ENCODE measurements at places on chromosomes 1 and 21. TPM values are rescaled to one million over a fixed set of nuclear protein-coding genes. Genes with fewer than 3 reads are reported as not detected.

Gene LAMC2
- total RNA-seq, result 751 TPM

Gene TPTE
- total RNA-seq, result not detected

GRCh38 chr1:156508955-156509234 lies 8.3 kb upstream of the MEF2D start:
- no peak for DNase-seq

DNA sequence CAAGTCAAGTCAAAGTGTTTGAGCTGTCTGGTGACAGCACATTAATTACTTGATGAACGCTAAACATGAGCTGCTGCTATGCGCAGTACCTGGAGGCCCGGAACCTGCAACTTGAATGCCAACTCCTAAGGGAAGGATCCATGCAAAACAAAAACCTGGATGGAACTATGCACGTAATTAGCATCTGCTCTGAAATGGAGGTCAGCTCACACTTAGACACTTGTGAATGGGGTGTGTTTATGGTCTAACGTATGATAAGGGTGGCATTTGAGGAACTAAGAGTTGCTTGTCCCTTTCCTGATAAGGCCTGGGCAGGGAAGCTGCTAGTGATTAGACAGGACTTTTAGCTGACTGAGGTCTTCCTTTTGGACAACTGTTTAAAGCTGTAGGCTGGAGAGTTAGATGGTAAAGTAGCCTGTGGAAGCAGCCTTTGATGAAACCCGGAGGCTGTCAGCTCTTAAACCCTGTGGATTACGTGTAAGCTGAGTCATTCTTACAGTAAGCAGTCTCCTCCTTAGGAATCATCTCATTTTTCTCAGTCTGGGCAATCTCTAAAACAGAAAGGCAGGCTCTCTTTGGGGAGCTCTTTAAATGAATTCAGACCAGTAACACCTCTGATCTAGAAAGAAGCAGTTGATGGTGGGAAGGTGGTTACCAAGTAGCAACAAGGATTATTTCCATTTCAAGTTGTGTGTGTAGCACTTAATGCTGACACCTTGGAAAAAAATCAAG lies 6.8 kb downstream of the TENT5C start:
- peak; percentile 69 for DNase-seq

DNA sequence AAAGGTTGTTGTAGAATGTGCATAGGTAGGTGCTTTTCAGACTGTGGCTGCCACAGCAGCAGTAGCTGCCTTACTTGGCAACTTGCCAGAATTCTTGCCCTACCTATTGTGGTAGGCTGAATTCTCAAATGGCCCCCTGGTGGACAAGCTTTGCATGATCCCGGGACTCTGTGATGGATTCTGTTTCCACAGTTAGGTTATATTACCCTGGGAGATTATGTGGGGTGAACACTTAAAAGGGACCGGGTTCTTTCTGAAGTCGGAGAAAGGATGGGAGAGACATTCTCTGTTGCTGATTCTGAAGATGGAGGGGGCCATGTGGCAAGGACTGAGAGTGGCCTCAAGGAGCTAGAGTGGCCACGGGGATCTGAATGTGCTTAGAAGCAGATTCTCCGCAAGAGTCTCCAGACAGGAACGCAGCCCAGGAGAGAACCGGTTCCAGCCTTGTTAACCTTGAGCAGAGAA lies 32.1 kb upstream of the KCNE1 start:
- DNase-seq, result peak; percentile 90

DNA sequence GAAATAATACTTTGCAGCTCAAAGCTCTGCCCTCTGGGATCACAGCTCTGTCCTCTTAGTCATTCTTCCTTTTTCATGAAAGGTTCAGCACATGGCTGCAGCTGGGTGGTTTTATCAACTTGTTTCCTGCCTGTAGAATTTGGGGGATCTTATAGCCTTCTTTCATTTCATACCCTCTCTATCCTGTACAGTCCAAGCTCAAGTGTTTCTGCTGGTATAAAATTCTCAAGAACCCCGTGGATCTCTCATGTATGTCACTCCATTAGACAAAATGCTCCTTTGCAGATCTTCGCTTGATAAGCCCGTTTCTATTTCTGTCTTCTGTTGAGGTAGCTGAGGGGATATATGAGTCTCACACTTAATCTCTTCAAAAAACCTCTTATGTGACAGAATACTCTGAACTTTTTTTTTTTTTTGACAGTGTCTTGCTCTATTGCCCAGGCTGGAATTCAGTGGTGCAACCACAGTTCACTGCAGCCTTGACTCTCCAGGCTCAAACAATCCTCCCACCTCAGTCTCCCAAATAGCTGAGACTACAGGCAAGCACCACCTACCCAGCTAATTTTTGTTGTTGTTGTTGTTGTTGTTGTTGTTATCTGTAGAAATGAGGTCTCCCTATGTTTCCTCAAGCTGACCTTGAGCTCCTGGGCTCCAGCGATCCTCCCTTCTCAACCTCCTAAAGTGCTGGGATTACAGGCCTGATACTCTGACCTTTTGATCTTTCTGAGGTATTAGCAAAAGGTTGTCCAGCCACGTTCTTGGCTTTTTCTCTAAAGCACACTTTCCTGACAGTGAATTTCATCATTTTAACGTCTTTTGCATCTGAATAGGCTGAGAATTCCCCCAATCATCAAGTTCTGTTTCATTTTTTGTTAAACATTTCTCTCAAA lies 24.6 kb upstream of the COL9A2 start:
- no peak for DNase-seq

DNA sequence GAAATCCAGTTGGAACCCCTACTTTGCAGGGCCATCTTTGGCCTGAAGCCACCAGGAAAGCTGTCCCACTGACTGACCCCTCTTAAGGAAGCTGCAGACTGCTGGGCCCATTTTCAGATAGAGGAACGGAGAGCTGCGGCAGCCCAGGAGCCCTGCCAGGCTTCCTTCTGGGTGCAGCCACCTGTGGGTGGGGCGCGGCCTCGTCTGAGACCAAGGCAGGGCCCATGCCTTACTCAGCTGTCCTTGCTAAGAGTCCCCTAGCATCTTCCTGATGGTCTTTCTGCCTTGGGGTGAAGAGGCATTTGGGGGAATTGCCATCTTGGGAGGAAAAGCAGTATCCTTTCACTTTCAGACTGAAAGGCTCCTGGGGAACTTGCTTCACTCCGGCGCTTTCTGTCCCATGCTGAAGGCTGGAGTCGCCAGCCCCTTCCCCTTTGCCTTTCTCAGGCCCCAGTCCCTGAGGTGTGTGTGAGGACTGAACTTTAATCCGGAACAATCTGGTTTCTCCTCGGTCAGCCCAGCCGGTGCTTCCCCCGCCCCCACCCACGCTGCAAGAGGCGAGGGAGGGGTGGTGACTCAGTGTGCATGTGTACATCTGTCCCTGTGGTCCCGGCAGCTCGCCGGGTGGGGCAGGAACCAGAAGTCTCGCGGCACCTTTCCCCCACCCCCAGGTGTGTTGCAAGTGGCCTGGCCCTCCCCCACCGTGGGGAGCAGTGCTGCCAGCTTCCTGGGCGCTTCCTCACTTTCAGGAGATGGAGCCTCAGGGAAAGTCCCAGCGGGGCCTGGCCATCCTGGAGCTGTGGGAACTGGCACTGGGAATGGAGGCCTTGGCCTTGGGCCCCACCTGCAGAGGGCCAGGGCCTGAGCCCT lies 5.1 kb downstream of the ZC3H12A start:
- peak; percentile 99 for DNase-seq

GRCh38 chr1:223748773-223749733 lies 36.7 kb downstream of the CAPN2 start:
- DNase-seq, result peak; percentile 54
